ENCODE measurements at places on chromosomes 1 and 21. TPM values are rescaled to one million over a fixed set of nuclear protein-coding genes. Genes with fewer than 3 reads are reported as not detected.

HJV gene
- not detected for polyA plus RNA-seq

TMEM125 gene
- 0.27 TPM for polyA plus RNA-seq

SH2D1B gene
- polyA plus RNA-seq = not detected

LRRC38 gene
- polyA plus RNA-seq = not detected

Data from Purkinje cell (primary cell).